Endothelial cell (in vitro differentiated cells): ENCODE measurements at places on chromosomes 2 and 18. TPM values are rescaled to one million over a fixed set of nuclear protein-coding genes. Genes with fewer than 3 reads are reported as not detected.

- no peak for DNase-seq
Measured at GRCh38 chr2:65092791-65093190, 36.6 kb downstream of the CEP68 start.

NCKAP5 gene
- 7.4 TPM for total RNA-seq

DNA sequence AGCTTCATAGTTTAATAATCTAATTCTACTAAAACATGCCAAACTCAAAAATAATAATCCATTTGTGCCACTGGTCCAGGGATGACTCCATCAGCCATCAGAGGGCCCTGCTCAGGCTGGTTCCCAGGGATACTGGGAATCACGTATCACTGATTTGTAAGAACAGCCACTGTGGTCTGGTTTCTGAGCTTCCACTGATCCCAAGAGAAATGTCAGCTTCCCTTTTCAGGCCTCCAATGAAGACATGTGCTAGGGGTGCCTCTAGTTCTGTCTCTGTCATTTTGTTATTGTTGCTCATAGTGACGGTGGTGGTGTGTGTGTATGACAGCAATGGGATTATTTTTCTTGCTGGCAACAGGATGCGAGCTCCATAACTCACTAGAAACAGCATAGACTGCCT, 83.2 kb downstream of the CELF4 start:
- no peak for DNase-seq

DNA sequence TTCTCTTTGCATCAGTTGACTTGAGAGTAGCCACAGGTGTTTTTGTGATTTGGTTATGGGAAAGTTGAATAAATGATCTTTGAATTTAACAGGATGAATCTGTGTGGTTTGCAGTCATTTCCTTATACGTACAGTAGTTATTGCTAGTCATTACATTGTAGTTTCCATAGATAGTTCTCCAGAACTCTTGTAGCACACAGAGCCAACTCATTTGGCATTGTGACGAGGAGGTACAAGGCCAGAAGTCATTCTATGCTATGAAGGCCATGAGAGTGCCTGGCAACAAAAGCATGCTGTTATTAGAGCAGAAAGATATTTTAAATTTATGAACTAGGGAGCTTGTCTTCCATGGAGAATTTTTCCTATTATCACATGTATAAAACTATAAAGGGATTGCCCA, 973.0 kb upstream of the CHAC2 start:
- no peak for DNase-seq

GRCh38 chr2:199940373-199940772, 14.9 kb downstream of the TYW5 start:
- no peak for DNase-seq
